ENCODE measurements at places on chromosomes 7 and 10. TPM values are rescaled to one million over a fixed set of nuclear protein-coding genes. Genes with fewer than 3 reads are reported as not detected.

- no peaks in the 10 kb centered on the region for H3K4me1 ChIP-seq
- no peak overlapping the region for H3K4me3 ChIP-seq
- DNase-seq = no peak
- H3K36me3 ChIP-seq = no peaks in the 10 kb centered on the region
- no peak overlapping the region for H3K27ac ChIP-seq
Measured at GRCh38 chr7:113907617-113908016, 11.2 kb downstream of the PPP1R3A start.

DNA sequence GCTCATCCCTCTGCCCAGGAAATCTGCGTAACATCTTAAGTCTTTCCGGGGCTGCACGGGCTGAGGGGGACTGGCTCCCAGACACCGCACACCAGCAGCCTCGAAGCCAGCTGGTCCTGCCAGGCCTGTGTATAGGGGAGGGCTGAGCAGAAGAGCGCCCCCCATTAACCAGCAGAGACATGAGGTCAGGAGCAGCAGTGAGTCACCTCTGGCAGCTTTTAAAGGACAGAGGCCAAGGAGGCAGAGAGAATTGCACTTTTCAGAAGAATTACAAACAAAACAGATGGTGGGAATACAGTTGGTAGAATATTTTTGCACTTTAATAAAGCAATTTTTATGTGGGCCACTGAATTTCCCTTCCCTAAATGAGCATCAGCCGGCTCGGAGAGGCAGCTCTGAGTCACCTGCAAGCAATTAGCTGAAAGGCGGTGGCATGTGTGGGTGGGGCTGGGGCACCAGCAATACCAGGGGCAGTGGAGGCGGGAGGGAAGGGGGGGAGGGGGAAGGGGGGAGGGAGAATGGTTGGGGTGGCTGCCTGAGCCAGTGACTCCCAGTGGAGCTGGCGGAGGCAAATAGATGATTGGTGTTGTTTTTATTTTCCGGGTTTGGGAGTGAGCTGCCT lies 39.1 kb downstream of the GOLGA7B start:
- DNase-seq = no peak
- no peaks in the 10 kb centered on the region for H3K36me3 ChIP-seq
- H3K4me1 ChIP-seq = no peaks in the 10 kb centered on the region
- H3K27me3 ChIP-seq = no peaks in the 10 kb centered on the region
- H3K27ac ChIP-seq = no peak overlapping the region

GRCh38 chr10:29067161-29067560 lies 221.7 kb upstream of the LYZL1 start:
- H3K4me3 ChIP-seq = no peak overlapping the region
- H3K36me3 ChIP-seq = no peaks in the 10 kb centered on the region
- no peak for DNase-seq
- H3K4me1 ChIP-seq = no peaks in the 10 kb centered on the region
- H3K27me3 ChIP-seq = no peaks in the 10 kb centered on the region

- no peaks in the 10 kb centered on the region for H3K27me3 ChIP-seq
- H3K27ac ChIP-seq = no peak overlapping the region
- no peak for DNase-seq
- H3K4me3 ChIP-seq = no peak overlapping the region
- H3K4me1 ChIP-seq = no peaks in the 10 kb centered on the region
Measured at GRCh38 chr7:27079234-27079975, 16.4 kb downstream of the HOXA1 start.

HTR5A gene
- not detected for polyA plus RNA-seq

STYXL1 gene
- 60.9 TPM for polyA plus RNA-seq

DNA sequence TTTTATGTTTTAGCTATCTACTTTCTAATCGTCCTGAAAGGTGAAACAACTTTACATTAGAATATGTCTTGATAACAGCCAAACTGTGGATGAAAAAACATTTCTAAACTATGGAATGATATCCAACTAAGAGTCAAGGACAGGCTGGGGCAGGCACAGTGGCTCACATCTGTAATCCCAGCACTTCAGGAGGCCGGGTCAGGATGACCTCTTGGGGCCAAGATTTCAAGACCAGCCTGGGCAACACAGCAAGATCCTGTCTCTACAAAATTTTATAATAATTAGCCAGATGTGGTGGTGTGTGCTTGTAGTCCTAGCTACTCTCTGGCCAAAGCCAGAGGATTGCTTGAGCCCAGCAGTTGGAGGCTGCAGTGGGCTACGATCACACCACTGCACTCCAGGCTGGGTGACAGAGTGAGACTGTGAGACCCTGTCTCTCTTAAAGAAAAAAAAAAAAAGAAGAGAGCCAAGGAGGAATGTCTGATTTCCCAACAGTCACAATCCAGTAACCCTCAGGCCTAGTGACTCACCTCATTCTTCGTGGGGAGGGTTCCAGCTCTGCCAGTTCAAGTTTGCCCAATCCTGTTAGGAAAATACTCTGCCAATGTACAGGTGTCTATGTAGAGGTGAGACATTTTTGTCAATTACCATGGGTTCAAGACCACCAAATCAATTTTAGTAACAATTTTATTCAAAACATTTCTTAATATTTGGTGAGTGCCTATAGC lies 14.6 kb upstream of the FZD1 start:
- no peaks in the 10 kb centered on the region for H3K27me3 ChIP-seq
- H3K4me3 ChIP-seq = no peak overlapping the region
- H3K4me1 ChIP-seq = no peaks in the 10 kb centered on the region
- no peaks in the 10 kb centered on the region for H3K36me3 ChIP-seq
- no peak overlapping the region for H3K27ac ChIP-seq
- DNase-seq = no peak

CLCN1 gene
- polyA plus RNA-seq = not detected

DNA sequence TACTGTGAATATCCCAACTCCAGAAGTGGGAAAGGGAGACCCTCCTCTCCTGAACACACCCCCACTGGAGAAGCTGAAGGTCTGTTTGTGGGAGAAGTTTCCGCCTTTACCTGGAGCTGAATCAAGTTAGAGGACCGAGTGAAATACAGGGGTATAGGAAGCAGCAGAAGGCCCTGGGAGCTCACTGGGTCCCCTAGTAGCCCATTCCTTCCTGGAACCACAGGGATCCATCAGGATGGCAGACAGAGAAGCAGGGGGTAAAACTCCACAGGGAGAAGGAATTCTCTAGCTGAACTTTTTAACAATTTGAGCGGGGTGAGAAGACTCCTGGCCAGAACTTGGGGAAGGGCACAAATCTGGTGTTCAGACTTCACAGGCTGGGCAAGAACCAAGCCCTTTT lies 275.8 kb downstream of the GRID1 start:
- no peak overlapping the region for H3K27ac ChIP-seq
- no peaks in the 10 kb centered on the region for H3K36me3 ChIP-seq
- no peak for DNase-seq
- H3K4me3 ChIP-seq = no peak overlapping the region
- H3K27me3 ChIP-seq = no peaks in the 10 kb centered on the region

- H3K36me3 ChIP-seq = no peaks in the 10 kb centered on the region
- H3K27me3 ChIP-seq = no peaks in the 10 kb centered on the region
- no peaks in the 10 kb centered on the region for H3K4me1 ChIP-seq
Measured at GRCh38 chr7:50530766-50531165, 34.4 kb downstream of the DDC start.

DNA sequence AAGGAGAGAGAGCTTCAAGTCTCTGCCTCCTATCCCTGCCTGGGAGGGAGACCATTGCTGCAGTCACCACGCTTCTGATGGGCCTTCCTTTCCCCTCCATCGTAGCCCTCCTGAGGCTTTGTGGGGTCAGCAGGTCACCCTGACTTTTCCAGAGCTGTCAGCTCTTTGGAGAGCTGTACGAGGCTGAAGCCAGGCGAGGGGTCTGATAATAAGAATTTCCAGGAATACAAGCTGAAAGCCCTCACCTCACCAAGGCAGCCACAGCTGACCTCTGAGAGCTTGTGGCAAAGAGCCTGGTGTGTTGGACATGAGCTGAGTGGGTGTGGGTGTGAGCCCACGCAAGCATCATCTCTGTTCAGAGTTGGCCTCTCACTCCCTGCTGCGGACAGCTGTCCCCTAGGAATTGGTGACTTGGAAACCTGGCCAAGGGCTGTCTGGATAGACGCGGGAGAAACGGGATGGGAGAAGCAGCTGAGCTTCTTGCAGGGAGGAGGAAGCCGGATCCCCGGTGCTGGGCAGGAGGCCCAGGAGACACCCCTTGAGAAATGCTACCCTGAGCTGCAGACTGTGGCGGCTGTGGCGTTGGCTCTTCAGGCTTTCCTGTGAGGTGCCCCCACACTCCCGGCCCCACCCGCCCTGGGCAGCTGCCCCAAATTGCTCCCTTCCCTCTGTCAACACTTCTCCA lies 122.1 kb upstream of the BTBD16 start:
- no peaks in the 10 kb centered on the region for H3K4me1 ChIP-seq
- DNase-seq = no peak
- H3K36me3 ChIP-seq = no peaks in the 10 kb centered on the region

GRCh38 chr7:156626220-156626895 lies 14.2 kb upstream of the RNF32 start:
- no peak overlapping the region for H3K4me3 ChIP-seq
- no peaks in the 10 kb centered on the region for H3K36me3 ChIP-seq
- H3K4me1 ChIP-seq = no peaks in the 10 kb centered on the region
- no peak overlapping the region for H3K27ac ChIP-seq

OR2A5 gene
- polyA plus RNA-seq = not detected

DNA sequence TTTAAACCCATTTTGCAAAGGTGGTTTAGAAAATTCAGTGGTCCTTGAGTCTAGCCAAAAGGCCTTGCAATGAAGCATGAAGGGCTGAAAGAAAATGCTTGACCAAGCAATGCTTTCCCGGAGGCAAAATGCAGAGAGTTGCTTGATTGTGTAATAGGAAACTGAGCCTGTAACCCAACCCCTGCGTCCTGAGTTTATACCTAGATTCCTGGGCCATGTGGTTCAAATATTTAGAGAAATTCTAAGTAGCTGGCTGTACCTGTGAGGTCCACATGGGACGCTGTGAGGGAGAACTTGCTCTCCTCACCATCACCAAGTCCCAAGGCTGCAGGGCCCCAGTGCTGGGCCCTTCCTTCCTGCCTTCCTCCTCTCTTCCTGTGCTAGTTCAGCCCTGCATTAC lies 45.7 kb downstream of the CXCL12 start:
- H3K27me3 ChIP-seq = no peaks in the 10 kb centered on the region
- H3K4me3 ChIP-seq = no peak overlapping the region
- no peak overlapping the region for H3K27ac ChIP-seq
- H3K4me1 ChIP-seq = no peaks in the 10 kb centered on the region
- no peaks in the 10 kb centered on the region for H3K36me3 ChIP-seq

GRCh38 chr7:12706900-12707536 lies 19.6 kb downstream of the ARL4A start:
- no peaks in the 10 kb centered on the region for H3K36me3 ChIP-seq
- DNase-seq = no peak
- no peak overlapping the region for H3K27ac ChIP-seq
- no peak overlapping the region for H3K4me3 ChIP-seq
- no peaks in the 10 kb centered on the region for H3K27me3 ChIP-seq

HHEX gene
- polyA plus RNA-seq = 0.90 TPM

CTAGE8 gene
- 0.60 TPM for polyA plus RNA-seq

DNA sequence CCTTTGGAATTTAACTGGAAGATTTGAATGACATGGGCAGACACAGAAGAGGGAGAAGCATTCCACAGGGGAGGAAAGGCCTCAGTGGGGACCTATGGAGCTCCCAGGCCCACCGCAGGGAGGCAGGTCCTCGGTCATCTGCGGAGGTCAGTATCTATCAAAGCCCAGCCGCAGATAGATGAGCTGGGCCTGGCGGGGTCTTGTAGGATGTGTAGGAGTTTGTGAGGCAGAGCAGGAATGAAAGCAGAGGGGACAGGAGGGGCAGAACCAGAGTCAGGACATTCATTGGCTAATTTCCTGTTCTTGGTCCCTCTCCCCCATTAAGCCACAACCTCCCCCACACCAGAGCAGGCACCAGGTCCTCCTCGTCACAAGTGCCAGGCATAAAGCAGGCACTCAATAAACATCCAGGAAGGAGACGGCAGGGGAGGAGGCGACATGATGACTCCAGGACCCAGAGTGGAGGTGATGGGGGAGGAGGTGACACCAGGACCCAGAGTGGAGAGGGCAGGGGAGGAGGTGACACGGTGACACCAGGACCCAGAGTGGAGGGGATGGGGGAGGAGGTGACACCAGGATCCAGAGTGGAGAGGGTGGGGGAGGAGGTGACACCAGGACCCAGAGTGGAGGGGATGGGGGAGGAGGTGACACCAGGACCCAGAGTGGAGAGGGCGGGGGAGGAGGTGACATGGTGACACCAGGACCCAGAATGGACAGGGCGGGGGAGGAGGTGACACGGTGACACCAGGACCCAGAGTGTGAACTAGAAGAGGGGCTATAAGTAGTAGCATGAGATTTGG lies 83.7 kb upstream of the PDGFA start:
- peak; percentile 56 for DNase-seq
- H3K27ac ChIP-seq = peak overlapping the region; percentile 96
- H3K4me1 ChIP-seq = peaks cover 56% of the 10 kb centered on the region

DNA sequence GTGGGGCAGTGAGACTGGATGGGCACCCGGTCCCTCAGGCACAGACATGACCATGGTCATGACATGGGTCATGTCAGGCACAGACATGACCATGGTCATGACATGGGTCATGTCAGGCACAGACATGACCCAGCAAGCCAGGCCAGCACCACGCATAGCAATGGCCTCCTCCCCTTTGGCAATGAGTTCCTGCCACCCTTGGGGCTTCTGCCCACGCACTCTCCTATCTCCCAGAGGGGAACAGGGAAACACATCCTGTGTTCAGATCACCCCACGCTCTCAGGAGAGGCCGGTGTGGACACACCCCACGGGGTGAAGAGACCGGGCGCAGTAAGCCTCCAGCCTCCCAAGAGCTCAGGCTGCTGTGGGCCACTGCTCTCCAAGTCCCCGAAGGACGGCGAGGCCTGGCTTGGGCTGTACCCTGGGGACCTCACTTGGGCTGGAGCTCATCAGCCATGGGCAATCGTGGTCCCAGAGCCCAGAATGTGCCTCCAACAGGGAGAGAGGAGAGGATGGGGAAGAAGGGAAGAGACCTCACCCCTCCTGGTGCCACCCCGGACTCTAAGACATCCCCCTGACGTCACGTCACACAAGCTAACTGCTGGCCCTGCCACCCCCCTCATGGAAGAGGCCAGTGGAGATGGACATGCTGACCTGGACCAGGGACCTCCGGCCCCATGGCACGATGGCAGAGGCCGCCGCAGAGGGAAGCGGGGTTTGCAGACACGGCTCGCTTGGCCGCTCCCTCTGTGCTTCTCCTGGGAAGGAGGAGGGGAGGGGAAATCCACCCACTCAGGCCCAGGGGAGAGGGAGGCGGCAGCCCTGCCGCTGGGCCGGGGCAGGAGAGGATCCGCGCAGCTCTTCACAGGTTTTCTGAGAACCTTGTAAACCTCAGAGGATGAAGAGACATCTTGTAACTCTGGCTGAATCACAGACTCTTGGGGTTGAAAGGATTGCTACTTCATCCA lies 269.6 kb downstream of the ELFN1 start:
- H3K27me3 ChIP-seq = no peaks in the 10 kb centered on the region
- H3K4me1 ChIP-seq = peaks cover 62% of the 10 kb centered on the region
- peak overlapping the region; percentile 97 for H3K4me3 ChIP-seq
- H3K36me3 ChIP-seq = peaks cover 9% of the 10 kb centered on the region

IDI2 gene
- not detected for polyA plus RNA-seq

Measured in CD8-positive, alpha-beta memory T cell (primary cell).